NCI-H1436 (cell line): ENCODE measurements at places on chromosomes 7 and 10.

DNA sequence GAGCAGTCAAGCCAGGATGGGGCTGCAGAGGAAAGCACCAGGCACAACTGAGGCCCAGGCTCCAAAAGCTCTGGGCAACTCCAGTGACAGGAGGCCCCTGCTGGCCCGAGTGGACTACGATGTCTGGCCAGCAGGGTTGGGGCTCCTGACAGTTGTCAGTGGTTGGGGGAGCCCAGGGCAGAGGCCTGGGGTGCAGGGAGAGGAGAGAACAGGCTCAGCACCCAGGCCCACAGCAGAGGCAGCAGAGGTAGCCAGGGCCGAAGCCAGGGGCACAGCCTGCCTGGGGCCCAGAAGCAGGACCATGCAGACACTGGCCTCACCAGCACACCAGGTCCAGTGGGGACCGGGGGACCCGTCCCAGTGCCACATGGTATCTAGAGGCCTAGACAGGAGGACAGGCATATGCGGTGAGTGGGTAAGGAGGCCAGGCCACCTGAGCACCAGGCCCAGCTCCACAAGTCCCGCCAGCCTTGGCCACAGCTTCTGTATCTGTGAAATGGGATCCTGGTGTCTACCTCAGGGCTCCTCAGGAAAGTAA, 46.0 kb upstream of the LRRC18 start:
- DNase-seq = no peak

GRCh38 chr7:112067200-112067599, 139.0 kb downstream of the DOCK4 start:
- no peak for DNase-seq

GRCh38 chr10:133438711-133439273, 14.4 kb upstream of the SPRN start:
- peak; percentile 27 for DNase-seq

DNA sequence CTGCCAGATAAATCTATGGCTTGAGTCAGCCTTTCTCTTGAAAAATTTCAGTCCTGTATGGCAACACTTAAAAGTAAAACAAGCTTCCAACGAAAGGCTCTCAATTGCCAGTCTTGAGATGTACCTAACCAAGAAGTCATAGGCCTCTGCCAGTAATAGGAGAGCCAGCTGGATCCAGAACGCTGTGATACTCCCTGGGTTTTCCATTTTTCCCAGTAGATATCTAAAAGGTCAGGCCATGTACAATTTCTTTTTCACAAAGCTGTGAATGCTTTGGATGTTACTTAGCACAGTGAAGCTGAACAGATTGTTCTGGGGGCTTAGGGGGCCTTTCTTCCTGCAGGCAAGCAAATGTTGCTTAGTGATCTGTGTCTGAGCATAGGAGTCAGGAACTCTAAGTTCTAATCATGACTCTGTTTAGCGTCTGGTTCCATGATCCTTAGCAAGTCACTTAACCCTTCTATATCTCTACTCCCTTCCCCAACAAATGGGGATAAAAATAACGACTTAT, 86.5 kb downstream of the ARMH3 start:
- DNase-seq = no peak

- no peak for DNase-seq
Observed at GRCh38 chr10:50362547-50363125, 111.3 kb upstream of the ASAH2 start.

DNA sequence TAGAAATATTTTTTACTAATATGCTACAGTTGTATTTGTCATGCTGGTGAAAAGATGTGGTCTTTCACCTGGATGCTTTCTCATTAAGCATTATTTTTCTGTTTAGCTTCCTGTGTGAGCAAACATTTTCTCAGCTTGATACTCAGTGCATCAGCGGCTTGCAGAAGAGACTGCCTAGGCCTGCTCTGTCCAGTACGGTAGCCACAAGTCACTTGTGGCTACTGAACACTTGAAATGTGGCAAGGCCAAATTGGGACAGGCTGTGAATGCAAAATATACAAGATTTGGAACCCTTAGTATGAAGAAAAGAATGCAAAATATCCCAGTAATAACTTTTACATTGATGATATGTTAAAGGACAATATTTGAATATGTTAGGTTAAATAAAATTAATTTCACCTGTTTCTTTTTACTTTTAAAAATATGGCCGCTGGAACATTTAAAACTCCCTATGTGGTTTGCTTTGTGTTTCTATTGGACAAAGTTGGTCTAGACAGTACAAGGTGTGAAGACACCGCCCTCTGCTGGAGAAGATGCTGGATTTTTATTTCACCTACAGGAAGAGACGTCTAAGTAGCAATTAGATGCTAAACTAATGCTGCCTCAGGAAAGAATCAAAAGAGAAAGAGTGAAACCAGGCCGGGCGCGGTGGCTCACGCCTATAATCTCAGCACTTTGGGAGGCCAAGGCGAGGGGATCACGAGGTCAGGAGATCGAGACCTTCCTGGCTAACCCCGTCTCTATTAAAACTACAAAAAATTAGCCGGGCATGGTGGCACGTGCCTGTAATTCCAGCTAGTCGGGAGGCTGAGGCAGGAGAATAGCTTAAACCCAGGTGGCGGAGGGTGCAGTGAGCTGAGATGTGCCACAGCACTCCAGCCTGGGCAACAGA, 5.3 kb downstream of the SRGN start:
- DNase-seq = peak; percentile 64

GRCh38 chr7:919114-919442, 35.4 kb downstream of the ADAP1 start:
- no peak for DNase-seq

- no peak for DNase-seq
Observed at GRCh38 chr10:20195076-20195475, 378.8 kb downstream of the PLXDC2 start.

DNA sequence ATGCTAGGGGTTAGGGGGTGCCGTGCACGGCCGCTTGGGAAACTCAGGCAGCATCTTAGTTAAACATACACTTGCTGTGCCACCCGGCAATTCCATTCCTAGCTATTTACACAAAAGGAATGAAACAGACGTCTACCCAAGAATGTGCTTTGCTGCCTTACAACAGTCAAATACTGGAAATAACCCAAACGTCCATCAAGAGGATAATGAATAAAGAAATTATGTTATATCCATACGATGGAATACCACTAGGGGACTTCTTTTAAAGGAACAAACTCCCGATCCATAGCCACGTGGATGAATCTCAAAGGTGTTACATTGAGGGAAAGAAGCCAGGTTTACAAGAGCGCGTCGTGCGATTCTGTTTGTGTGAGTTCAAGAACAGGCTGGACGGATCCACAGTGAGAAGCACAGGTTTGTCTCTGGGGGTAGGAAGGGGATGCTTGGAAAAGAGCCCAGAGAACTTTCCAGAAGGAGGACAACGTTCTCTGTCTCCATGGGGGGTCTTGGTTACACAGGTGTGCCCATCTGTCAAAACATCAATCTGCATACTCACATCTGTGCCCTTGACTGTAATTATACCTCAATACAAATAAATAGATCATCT, 41.8 kb downstream of the STK32C start:
- DNase-seq = peak; percentile 40

DNA sequence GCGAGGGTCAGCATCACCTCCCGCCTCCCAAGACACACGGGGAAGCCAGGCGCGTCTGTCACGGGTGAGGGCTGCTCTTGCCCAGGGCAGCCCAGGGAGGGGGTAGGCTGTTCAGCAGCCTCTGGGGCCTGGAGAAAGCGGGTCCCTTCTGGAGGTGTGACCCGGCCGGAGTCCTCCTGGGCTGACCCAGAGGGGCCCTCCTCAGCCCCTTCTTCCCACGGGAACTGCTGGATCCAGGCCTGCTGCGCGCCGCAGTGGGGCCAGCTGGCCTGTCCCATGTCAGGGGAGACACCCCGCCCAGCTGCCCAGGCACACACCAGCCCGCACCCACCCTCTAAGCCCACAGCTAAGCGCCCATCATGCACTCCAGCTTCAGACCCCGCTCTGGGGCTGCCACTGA, 41.8 kb downstream of the INSIG1 start:
- DNase-seq = no peak

DNA sequence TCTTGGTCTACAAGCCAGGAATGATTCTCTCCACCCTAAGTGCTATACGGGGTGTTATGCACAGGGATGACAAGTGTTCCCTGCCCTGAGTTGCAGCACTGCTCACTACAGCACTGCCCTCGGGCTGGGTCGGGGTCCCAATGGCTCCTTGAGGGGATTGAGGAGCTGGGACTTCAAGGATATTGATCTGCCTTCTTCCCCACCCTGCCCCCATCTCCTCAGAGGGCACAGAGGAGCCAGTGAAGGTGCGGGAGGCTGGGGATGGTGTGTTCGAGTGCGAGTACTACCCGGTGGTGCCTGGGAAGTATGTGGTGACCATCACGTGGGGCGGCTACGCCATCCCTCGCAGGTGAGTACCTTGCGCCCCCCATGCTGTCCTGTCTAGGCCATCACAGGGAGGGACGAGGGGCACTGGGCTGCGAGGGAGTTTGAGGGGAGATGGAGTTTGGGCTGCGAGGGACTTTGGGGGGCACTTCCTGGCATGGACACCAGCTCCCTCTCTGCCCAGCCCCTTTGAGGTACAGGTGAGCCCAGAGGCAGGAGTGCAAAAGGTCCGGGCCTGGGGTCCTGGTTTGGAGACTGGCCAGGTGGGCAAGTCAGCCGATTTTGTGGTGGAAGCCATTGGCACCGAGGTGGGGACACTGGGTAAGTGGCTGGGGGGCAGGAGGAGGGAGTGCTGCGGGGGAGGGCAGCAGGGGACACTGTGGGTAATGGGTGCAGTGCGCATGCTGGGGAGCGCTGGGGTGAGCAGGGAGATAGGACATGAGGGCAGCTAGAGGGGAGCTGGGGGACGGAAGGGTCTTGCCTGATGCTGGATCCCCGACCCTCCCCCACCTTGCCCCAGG, 10.3 kb downstream of the FLNC start:
- no peak for DNase-seq

DNA sequence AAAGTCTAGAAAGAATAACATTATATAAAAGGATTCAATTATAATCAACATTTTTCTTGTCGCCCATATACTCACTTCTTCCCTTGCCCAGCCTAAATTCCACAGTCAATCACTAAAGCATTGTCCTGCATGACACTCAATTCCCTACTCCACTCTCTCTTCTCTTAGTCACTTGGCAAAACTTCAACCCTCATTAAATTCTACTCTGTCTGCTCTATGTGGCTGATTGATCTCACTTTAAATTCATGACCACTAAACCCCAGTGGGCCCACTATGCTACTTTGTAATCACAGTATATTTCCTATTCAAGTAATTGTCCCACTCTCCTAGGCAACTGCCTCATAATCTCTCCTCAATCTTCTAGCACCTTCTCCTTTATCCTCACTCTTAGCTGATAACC, 54.1 kb downstream of the MTERF1 start:
- DNase-seq = peak; percentile 31

DNA sequence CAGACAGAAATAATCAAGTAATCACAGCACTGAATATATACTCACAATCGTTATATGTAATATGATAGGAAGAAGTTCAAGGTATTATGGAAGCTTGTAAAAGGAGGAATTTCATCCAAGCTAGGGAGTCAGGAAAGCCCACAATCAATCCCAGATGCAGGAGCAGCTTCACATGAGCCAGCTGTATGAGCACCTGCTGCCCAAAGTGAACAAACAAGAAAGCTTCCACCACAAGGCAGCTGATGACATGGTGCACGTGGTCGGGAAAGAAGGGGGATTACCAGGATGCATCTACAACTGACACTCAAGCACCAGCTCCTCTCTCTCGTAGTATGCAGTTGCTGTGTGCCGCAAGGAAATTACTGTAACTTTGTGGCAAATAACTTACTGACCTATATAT, 225.2 kb downstream of the XPNPEP1 start:
- no peak for DNase-seq

DNA sequence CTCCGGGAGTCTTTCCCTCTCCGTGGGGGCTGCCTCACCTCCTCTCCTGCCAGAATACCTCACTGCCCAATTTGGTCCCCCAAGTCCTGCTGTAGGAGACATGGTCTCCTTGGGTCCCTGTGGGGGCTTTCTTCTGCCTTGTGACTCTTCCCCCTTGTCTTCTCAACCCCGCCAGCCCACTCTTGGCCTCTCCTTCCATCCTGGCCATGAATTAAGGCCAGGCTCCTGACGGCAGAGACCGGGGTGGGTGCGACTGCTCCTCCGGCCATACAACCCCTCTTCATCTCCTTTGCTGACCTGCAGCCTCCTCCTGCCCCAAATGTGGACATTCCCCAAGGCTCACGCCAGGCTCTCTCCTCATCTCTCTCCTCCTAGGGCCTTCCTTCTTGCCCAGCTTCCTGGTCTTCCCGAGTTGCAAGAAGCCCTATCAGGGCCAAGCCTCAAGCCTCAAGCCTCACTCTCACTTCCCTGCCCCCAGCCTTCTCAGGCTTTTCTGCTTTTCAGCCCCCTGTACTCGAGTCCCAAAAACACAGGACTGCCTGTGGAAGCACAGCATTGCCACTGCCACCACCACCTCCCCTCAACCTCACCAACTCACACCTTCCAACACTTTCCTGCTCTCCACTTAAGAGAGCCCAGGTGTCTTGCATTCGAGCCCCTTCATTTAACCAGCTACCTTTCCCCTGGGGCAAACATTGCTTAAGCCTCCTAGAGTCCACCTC, 1.3 kb downstream of the PNLIPRP2 start:
- DNase-seq = no peak

- no peak for DNase-seq
Observed at GRCh38 chr10:19862811-19863515, 46.7 kb downstream of the PLXDC2 start.

- DNase-seq = no peak
Observed at GRCh38 chr10:129161150-129161549, 305.9 kb upstream of the MGMT start.

DNA sequence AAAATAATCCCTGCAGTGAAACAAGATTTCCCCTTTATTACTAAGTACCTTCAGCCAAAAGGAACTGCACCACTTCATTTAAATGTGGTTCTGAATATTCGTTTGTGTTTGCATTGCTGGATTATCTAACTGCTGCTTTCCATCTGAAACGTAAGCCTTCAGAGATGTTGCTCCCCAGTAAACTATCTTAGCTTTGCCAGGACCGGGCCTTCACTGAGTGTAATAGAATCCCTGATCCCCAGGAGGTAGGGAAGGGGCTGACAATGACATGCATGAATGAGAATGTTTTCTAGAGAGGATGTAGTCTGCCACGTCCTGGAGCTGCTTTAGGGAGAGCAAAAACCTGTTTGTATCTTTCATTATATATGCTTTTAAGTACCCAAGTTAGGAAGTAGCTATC, 19.5 kb upstream of the INSYN2A start:
- DNase-seq = no peak

GRCh38 chr7:93375603-93376002, 143.4 kb downstream of the VPS50 start:
- DNase-seq = no peak

- no peak for DNase-seq
Observed at GRCh38 chr10:3046210-3046779, 21.1 kb upstream of the PFKP start.

DNA sequence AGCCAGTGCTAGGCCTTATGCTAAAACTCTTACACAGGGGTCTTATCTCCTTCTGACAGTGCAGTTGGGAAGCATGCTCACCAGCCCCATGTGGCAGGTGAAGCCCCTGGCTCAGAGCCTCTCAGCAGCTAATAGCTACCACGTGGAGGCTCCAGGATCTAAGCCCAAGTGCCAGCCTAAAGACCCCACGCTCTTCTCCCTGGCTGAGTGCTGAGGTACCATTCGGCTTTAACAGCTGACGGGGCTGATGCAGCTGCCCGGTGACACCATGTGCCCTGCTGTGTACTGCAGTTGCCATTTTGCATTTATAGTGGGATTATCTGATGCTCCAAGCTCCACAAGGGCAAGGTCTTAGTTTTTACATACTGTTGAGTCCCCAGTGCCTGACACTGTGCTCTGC, 515.7 kb upstream of the GALNT17 start:
- DNase-seq = no peak

- DNase-seq = peak; percentile 10
Observed at GRCh38 chr10:3323865-3324498, 151.4 kb upstream of the PITRM1 start.
